ENCODE measurements at places on chromosomes 1 and 21.

GRCh38 chr1:155218854-155219591, 10.5 kb downstream of the MTX1 start:
- DNase-seq, result no peak

DNA sequence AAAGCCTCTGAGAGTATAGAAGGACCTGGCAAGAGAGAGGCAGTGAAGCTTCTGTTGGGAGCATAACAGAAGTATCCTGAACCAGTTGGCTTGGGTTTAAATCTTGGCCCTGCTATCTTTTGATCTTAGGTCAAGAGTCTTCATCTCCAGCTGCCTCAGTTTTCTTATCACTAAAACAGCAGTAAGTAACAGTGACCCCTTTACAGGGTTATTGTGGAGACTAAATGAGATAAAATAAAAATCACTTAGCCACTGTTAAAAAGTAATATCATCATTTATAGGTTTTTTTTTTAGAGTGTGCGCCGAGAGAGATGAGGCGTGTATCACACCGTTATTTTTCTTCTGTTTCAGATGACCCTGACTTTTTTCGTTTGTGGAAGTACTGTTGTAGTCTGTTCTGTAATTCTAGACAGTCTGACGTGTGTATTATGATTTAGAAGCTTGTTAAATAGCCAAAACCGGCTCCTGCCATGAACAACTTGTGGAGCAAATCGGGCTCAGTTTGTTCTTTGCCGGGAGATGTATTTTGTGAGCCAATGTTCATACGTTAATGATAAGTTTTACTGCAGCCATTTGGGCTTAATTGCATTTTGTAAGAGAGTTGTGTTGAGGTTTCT, 1.1 kb downstream of the THRAP3 start:
- DNase-seq, result no peak

- DNase-seq, result no peak
Observed at GRCh38 chr1:30083800-30084464, 639.5 kb downstream of the MATN1 start.

DNA sequence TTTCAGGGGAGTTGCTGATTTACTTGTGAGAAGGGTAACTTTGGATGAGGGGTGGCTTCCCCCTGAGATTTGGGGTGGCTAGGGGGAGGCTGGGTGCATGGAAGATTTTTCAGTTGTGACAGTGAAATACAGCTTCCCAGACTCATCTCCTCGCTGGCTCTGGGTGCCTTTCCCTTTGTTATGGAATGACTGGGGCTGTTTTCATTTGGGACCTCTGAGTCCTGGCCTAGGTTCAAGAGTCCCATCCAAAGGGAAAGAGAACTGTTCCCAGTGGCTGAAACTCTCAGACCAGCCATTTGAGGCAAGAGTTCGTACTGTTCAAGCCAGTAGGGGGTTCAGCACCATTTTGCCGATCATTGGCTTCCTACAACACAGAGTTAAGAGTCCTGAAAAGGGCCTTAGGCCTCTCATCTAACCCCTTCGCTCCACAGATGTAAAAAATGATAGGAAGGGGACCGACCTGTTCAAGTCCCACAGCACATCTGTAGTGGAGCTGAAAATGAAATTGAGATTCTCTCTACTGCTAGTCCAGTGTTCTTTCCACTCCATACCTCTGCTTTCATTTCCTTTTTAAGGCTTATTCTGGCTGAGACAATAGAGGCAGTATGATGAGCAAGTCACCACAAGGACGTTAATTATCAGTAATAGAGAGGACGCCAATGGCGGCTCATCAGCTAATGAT, 958 bp downstream of the DDR2 start:
- DNase-seq, result no peak

DNA sequence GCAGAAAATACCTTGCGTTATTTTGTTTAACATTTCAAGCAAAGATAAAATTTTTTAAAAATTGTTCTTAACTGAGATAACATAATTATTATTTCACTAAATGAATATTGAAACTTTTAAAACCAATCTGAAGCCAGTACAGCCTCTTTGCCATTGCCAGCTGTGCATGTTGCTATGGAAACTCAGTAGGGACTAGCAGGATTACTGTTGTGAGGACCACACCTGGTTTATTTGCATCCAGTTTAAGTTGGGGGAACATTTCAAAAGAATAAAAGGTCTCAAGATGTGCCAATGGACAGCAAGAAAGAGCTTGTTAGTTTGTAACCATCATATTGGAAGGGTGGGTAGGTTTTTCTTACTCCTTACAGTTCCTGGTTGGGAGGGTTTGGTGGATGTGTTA, 80.7 kb downstream of the POU2F1 start:
- no peak for DNase-seq

- DNase-seq, result no peak
Observed at GRCh38 chr1:33032126-33032869, 4.4 kb downstream of the AK2 start.

- DNase-seq, result no peak
Observed at GRCh38 chr21:34911360-34911759, 137.7 kb downstream of the RUNX1 start.

- no peak for DNase-seq
Observed at GRCh38 chr1:231177936-231178335, 16.1 kb downstream of the TRIM67 start.

- no peak for DNase-seq
Observed at GRCh38 chr1:13536571-13536970, 22.8 kb upstream of the LRRC38 start.

- no peak for DNase-seq
Observed at GRCh38 chr1:98325646-98326440, 335.7 kb upstream of the SNX7 start.

- DNase-seq, result peak; percentile 33
Observed at GRCh38 chr21:31781737-31782136, 49.8 kb upstream of the SCAF4 start.

GRCh38 chr21:23152130-23152529, 2153.9 kb downstream of the NCAM2 start:
- no peak for DNase-seq

GRCh38 chr1:37822906-37823815, 15.2 kb upstream of the YRDC start:
- DNase-seq, result no peak

- no peak for DNase-seq
Observed at GRCh38 chr1:79040424-79041082, 34.0 kb upstream of the ADGRL4 start.

DNA sequence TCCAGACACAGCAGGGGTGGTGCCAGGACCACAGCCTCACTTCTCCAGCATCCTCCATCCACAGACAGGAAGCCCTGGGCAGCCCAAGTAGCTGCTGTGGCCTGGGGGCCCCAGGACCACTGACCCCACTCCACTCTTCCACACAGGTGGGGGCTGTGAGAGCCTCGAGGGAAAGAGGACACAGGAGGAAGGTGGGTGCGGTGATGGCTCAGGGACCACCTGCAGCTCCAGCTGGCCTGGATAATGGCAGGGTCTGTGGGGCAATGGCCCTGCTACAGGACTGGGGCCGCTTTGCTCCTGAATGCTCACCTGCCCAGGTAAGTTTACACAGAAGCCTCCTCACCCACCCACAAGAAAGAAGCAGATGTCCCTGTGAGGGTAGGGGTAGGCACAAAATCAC, 18.3 kb upstream of the PRSS38 start:
- no peak for DNase-seq

Data from renal cortex interstitium (tissue), 15 donors.